ENCODE measurements at places on chromosomes 1 and 21.

DNA sequence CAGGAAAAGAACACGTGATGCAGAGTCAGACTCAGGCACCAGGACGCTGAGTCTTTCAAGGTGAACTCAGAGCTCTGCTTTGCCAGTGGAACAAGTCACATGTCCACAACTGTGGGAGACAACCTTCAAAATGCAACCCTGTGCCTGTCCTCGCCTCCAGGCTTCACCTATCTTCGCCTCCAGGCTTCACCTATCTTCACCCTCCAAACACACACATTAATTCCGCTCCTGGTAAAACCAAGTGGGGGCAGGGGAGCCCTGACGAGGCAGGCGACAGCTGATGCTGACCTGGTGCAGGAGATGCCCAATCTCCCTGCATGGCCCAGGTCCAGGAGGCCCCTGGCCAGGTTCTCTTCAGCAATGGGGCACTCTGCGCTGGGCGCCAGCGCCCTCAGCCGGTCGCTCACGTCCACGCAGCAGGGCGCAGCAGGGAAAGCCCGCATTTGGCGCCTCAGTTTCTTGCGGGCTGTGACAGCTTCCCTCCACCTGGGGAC lies 28.0 kb upstream of the LSS start:
- no peak for DNase-seq

DNA sequence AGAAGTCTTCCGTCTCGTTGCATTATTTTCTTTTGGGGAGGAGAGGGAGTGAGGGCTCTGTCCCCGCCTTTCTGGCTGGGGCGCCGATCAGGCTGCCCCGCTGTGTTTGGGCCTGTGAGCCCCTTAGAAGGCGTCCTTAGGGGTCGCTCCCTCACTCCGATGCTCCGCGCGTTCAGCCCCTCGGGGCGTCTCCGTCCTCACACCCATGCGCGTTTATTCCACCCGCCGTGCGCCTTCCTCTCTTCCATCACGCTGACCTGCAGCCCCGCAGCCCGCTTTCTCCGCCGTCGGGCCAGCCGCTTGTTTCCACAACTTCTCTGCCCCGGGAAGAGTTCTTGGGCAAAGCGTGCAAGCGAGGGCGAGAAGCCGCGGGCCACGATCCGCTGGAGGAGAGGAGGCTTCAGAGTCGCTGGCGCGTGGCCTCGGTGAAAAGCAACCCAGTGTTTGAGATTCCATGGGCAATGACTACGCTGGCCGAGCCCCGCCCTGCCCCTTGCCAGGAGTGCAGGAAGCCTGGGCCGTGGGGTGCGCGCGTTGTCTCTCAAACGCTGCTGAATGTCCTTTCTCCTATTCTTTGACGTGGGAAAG lies 27.7 kb downstream of the TRIM11 start:
- peak; percentile 64 for DNase-seq

- peak; percentile 72 for DNase-seq
These were observed 27.0 kb downstream of the TGFB2 start for GRCh38 chr1:218371927-218372672.

DNA sequence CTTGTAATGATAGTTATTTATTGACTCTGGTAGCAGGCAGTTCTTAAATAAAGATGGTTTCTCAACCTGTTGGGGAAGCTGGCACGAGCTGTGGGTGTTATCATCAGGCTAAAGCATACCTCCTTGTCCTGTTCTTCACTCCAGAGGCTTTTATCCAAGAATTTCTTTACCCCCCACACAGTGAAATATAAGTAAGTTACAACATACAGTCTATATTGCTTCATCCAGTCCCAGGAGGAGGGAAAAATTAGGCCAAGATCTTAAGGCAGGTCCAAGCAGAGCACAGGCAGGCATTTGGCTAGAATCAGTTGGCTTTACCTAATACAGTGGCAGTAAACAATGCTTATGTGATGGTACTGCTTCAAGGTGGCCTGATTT lies 6.3 kb downstream of the TMEM81 start:
- no peak for DNase-seq

DNA sequence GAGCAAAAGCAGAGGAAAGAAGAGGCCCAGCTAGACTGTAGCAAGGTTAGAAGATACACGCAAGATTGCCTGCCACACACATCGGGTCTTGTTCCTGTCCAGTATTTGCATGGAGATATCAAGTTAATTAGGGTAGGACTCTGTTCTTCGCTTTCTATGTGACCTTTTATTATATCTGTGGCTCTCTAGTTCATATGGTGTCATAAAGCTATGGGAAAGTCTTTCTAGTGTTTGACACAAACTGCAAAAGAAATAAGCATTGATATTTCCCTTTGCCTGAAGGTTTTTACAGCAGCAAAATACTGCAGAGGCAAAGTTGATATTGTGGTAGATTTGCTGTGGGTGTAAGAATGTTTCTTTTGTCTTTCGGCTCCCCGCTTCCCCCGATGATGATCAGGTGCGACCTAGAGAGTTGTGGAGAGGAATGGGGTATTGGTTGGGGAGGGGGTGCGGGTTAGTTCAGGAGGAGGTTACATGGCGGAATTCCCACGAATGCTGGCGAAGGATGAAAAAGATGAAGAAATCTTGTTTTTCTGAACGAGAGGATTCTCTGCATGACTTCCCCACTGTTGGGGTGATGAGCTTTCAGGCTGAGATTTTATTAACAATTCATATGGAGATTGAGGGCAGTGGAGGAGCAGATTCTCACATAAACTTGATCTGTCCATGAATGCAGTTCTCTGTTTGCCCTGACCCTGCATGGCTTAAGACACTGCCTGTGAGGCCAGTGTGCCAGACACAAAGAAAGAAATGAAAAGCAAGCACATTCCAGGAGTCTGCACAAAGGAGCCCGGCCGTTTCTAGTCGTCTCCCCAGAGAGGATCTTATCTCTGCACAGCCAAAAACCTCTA lies 550.2 kb downstream of the USP25 start:
- DNase-seq = peak; percentile 67

DNA sequence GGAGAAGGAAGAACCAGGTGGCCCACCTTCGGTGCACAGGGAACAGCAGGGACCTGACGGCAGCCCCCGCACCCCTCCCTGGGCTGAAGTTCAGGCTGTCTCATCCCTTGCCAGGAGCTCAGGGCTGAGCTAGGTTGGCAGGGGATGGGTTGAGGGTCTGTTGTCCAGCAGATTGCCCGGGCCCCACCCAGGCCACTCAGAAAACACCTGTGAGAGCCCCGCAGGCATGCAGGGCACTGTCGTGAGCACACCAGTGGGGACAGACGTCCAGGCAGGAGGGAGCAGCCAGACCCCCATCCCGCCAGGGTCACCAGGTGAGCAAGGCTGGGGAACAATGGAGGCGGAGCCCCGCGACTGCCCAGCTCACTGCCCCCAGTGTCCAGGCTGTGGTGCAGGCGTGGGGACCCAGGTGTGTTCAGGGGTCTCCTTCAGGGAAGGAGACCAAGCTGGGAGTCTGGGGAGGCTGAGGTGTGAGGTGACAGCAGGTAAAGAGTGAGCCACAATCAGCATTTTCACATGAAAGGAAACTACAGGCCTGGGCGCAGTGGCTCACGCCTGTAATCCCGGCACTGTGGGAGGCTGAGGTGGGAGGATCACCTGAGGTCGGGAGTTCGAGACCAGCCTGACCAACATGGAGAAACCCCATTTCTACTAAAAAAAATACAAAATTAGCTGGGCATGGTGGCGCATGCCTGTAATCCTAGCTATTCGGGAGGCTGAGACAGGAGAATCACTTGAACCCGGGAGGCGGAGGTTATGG lies 9.4 kb upstream of the SAMD11 start:
- DNase-seq = no peak

- DNase-seq = peak; percentile 87
These were observed 17.2 kb downstream of the NFYC start for GRCh38 chr1:40708750-40709099.

DNA sequence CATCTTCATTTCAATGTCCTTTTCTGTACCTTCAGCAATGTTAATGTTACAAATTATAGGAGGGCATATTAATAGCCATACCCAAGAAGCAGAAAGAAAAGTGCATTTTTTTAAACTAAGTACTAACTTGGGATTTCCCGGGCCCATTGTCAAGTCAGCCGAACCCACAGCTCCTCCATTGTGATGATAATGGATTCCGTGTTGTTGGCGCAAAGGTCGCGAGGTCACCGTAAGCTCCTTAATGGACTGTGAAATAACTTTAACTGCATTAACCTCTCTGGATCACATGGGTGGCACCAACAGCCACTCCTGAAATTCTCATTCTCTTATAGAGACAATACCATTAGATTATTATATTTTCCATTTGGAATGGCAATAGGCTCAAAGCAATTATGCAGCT lies 250.6 kb upstream of the RRP15 start:
- DNase-seq = no peak

DNA sequence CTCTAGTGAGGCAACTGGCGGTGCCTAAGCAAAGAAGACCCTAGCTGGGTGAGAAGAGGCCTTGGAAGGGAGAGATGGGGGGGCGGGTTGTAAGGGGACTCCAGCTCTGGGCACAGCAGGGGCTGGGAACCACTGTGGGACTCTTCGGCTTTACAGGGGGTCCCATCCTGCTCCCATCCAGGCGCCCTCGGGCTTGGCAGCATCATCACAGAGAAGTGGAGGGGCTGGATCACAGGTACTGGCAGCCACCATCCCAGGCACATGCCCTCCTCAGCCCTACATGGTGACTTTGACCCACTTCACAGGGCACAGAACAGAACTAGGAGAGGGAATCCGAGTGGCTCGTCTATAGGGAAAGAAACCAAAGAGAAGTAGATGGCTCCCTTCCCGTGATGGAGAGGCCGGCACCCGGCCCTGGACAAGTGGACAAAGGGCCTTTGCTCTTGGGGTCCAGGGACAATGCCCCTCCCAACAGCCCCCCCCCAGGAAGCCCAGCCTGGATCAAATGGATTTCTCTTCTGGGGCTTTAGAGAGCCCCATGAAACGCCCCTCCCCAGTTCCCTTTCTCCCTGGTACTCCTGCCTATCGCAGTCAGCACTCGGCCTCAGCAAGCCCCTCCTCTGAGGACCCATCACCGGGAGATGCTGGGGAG lies 54.0 kb upstream of the ECE1 start:
- no peak for DNase-seq

- no peak for DNase-seq
These were observed 19.0 kb downstream of the ESPN start for GRCh38 chr1:6443339-6444115.

GRCh38 chr1:226365831-226366231 lies 42.1 kb downstream of the PARP1 start:
- DNase-seq = peak; percentile 70

DNA sequence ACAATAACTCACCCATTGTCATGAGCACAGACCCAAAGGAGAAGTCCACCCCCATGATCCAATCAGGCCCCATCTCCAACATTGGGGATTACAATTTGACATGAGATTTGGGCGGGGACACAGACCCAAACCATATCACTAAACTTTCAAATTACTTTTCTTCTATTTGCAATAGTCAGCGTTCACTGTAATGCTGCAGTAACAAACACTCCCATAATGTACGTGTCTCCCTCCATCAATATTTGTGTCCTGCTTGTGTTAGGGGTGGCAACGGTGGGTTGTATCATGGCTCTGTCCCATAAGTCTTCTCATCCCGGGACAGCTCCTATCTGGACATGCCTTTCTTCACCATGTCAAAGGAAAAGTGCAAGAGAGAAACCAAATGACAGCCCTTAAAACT lies 26.2 kb downstream of the TFF3 start:
- no peak for DNase-seq

- DNase-seq = peak; percentile 25
These were observed 105.5 kb downstream of the HLCS start for GRCh38 chr21:36860736-36861594.

- no peak for DNase-seq
These were observed 92.0 kb upstream of the HAO2 start for GRCh38 chr1:119276558-119276957.

DNA sequence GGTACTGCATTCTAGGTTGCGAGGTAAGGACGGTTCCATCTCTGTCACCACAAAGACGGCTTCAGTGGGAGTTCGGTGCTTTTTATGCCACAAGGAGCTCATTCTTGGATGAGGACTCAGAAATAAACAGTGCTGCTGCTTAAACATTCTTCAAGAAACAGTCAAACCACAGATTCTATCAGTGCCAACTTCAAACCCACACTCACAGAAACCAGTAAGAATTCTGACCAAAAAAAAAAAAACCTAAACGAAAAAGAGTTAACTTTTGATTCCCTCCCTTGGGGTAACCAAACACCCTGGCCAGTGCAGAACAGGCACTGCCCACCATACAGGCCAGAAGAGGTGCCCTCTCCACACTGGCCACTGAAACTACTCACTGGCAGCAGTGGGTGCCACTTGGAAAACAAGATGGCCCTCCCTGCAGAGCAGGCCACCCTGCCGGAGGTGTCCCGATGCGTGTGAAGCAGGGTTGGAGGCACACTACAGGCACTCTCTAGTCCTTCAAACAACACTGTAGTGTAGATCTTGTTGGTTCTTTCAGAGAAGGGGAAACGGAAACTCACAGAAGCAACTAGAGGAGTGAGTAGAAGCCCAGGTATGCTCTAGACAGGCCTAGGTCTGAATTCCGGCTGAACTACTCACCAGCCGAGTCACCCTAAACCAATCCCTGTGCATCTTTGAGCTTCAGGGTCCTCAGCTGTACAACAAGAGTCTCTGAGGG lies 87.3 kb upstream of the TLR5 start:
- DNase-seq = peak; percentile 73

DNA sequence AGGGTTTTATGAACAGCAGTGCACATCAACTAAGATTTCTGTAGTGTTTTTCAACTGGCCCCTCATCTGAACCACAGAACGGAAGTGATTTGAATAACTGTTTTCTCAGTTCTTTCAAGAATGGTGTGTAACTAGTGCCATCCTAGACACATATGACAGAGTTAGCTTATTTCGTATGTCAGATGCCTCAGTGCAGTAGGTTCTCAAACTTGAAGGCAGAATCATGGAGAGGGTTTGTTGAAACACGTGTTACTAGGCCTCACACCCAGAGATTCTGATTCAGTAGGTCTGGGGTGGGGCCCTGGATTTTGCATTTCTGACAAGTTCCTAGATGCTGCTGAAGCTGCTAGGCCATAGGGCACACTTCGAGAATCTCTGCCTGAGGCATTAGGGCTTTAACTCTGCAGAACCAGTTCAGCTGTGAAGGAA lies 49.0 kb downstream of the SCCPDH start:
- no peak for DNase-seq

DNA sequence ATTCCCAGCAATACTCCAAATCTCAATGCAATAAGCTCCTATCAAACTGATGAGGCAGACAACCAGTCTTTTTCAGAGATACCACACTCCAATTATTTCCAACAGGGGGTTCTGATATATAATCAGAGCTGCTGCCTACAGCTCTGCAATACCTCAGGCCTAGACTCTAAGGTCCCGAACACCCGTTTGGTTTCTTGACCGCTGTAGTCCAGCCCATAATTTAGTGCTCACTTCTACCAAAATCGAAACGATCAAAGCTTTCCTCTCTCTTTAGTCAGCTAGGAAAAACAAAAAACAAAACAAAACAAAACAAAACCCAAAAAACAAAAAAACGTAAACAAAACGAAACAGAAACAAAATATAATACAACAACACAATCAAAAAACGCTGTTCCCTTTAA lies 453.0 kb downstream of the NEGR1 start:
- DNase-seq = no peak
